Immature natural killer cell (primary cell): ENCODE measurements at places on chromosomes 6 and 20. TPM values are rescaled to one million over a fixed set of nuclear protein-coding genes. Genes with fewer than 3 reads are reported as not detected.

GRCh38 chr20:53934421-53935343, 135.7 kb downstream of the BCAS1 start:
- DNase-seq, result peak; percentile 57

GRCh38 chr6:108850669-108851465, 2.6 kb downstream of the ARMC2 start:
- DNase-seq, result no peak

- DNase-seq, result no peak
Observed at GRCh38 chr6:68727699-68728098, 92.6 kb downstream of the ADGRB3 start.

- no peak for DNase-seq
Observed at GRCh38 chr20:48786951-48787705, 40.7 kb downstream of the PREX1 start.

GRCh38 chr6:121504227-121504626, 68.8 kb downstream of the GJA1 start:
- DNase-seq, result no peak

DNA sequence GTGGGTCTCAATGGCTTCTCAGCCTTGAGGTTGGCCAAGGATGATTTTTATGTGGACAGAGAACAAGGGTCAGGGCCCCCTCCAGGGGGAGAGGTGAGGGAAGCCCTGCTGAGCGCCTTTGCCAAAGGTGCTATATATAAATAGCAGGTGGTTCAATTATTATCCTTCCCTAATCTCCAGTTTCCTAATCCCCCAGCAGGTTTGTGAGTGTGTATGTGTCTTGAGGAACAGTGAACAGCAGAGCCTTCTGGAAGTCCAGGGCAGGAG, 3.2 kb upstream of the SIRPA start:
- DNase-seq, result no peak

DNA sequence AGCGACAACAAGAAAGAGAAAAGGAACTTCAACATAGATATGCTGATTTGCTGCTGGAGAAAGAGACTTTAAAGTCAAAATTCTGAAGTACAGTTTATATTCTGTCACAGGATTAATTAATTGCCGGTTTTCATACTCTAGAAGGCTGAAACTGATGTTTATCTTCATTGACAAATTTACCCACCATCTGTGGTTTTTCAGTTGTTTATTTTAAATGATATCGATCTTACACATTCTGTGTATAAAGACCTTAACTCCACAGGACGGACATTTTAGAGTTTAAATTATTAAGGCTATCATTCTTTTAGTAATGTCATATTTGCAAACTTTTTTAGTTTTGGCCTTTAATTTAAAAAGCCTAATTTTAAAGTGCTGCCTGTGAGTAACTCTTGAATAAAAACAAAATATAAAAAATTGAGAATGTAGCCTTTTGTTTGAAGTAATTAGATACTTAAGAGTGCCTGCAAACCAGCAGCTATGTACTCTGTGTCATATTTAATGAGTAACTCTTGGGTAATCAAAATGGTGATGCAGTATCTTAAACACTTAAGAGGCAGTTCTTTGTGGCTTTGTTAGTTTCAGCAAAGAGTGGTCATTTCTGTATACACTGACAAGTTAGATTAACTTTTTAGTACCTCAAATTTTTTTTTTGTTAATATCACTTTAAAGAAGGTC, 59.3 kb downstream of the CDC5L start:
- DNase-seq, result no peak

GRCh38 chr6:110341663-110342596, 16.2 kb downstream of the METTL24 start:
- DNase-seq, result no peak

- peak; percentile 48 for DNase-seq
Observed at GRCh38 chr6:119348748-119349360, 707 bp downstream of the MAN1A1 start.

GRCh38 chr6:79949233-79949632, 1.9 kb upstream of the ELOVL4 start:
- peak; percentile 43 for DNase-seq

- DNase-seq, result no peak
Observed at GRCh38 chr6:11094411-11094851, 797 bp downstream of the SMIM13 start.

GRCh38 chr20:54368570-54368969, 106.8 kb upstream of the DOK5 start:
- no peak for DNase-seq

GRCh38 chr6:158769771-158770432, 49.3 kb downstream of the EZR start:
- DNase-seq, result no peak

GRCh38 chr20:44720997-44721784, 6.0 kb downstream of the CCN5 start:
- DNase-seq, result peak; percentile 31

DNA sequence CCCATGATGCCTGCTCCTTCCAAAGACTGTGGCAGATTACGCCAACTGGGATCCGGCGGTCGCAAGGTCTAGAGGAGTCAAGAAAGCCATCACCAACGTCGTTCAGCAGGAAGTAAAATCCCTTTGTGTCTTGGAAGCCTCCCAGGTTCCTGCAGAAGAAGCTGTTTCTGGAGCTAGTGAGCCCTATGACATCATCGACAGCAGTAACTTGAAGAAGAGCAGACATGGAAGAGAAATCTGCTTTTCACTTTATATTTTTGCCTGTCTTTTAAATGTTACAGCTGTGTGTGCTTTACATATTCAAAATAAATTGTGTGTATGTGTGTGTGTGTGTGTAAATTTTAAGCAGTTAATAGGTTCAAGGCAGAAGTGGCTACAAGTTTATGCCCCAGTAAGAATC, 7.4 kb upstream of the OR2H2 start:
- no peak for DNase-seq

- no peak for DNase-seq
Observed at GRCh38 chr6:958488-958887, 265.5 kb upstream of the EXOC2 start.

DNA sequence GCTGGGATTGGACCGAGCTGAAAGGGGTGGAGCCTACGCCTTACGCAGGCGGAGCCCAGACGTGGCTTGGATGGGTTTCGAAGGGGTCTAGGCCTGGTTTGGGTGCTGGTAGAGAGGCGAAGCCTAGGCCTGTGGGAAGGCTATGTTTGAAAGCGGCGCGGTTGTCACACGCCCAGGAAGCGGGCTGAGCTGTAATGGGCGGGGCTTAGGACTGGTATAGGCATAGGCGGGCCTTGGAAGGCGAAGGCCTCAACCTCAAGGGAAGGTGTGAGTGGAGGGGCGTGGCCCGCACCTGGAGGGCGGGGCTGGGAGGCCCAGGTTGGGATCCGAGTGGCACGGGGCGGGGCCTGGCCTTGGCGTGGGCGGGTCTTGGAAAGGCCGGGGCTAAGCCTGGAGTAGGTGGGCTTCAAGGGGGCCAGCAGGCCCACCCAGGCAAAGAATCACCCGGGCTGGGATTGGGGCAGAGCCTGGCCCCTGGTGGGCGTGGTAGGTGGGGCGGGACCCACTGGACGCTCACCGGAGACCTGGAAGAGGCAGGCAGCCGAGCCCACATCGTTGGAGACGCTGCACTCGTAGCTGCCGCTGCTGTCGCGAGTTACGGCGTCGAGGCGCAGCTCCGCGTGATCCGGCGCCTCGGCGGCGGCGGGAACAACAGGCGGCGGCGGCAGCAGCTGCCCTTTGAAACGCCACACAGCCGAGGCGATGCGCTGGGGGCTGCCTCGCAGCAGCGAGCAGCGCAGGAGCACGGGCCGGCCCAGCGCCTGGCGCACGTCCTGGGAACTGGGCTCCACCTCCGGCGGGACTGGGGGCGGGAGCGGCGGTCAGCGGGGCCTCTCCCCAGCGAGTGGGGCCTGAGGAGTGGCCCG, 49.0 kb downstream of the MDGA1 start:
- peak; percentile 14 for DNase-seq

GRCh38 chr6:30127238-30128093, 8.5 kb upstream of the TRIM40 start:
- DNase-seq, result no peak

GRCh38 chr20:36402708-36403107, 96.6 kb downstream of the DLGAP4 start:
- no peak for DNase-seq

- DNase-seq, result no peak
Observed at GRCh38 chr6:142756215-142756630, 188.8 kb downstream of the HIVEP2 start.

- no peak for DNase-seq
Observed at GRCh38 chr6:17032988-17033634, 68.7 kb upstream of the STMND1 start.

DNA sequence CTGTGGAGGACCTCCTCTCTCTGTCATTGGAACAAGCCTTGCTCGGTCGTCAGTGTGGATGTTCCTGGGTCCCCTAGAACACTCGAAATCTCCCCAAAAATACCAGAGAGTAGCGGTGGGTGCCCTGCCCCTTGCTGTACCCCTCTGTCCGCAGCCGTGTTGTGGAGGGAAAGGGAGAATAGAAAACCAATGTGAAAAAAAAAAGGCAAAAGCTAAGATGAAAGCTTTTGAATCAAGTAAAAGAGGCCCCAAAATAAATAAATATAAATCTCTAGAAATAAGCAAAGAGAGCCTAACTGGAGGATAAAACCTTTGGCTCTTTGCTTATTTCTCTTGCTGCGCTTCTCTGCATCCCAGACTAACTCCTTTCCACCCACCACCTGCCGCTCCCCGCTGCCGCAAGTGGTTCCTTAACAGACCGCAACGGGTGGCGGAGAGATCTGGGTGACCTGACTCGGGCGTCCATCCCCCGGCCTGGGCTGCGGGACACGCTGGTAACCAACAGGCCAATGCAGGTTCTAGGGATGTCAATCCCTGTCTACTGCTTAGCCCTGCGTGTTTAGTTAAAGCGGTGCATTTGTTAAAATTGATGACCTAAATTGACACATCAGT, 110.0 kb downstream of the GPX5 start:
- DNase-seq, result no peak

HEY2 gene
- polyA plus RNA-seq, result 0.72 TPM

SMLR1 gene
- polyA plus RNA-seq, result not detected

IP6K3 gene
- polyA plus RNA-seq, result not detected

SIRPB1 gene
- 1.8 TPM for polyA plus RNA-seq

CDH4 gene
- polyA plus RNA-seq, result not detected

PACSIN1 gene
- polyA plus RNA-seq, result 3.3 TPM

SASH1 gene
- not detected for polyA plus RNA-seq

NKX2-4 gene
- polyA plus RNA-seq, result not detected
